Pons (tissue), 1 donor: ENCODE measurements at places on chromosomes 11 and 22.

GRCh38 chr11:79087238-79087960 is 353.4 kb downstream of the TENM4 start:
- DNase-seq, result no peak

DNA sequence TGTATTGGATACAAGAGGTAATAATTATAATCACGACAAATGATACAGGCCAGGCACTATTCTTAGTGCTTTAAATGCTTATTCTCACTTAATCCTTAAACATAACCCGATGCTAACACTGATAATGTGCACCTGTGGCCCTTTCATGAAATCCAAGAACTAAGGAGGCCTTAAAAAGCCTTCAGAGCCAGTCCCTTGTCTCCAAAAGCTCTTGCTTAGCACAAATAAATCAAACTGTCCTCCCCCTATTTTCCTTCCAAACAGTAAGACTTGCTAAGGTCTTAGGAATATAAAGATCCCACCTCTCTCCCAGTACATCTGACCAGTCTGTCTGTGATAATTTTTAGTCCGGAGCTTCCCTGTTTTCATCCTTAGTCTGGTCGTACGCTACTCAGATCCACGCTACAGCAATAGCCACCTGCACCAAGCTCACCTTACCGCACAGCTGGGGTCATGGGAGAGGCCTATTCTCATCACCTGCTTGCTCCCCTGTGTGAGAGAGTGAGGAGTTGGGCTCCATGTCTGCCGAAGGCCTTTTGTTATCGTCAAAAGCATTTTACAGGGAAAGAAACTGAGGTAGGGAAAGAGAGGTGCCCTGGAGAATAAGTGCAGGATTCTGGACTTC is 16.9 kb downstream of the FXYD6 start:
- no peak for DNase-seq

GRCh38 chr11:24521601-24522000 is 24.7 kb downstream of the LUZP2 start:
- no peak for DNase-seq

- DNase-seq, result no peak
Measured at GRCh38 chr11:69834251-69834650, 15.0 kb upstream of the FGF3 start.

DNA sequence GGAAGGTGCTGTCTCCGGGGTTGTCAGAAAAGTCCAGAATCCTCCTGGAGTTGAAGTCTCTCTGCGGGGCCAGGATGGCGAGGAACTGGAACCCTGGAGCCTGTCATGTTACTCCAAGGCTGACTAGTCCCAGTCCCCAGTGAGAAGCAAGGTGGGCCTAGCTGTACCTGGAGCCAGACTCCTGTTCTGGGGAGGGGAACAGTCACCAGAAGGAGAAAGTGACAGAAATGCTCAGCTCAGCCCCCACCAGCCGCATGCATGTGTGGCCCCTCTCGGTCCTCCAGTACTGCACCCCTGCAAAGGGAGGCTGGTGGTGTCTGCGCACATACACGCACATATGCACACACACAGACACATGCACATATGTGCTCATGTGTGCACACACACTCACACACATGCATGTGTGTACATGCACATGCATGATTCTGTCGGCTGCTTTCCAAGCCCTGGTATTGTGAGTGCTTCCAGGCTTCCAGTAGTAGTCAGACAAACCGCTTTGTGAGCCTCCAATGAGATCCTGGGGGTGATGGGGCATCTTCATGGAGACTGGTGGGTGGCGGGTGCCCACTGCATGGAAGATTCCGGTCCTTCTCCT is 54.3 kb downstream of the RTL6 start:
- no peak for DNase-seq

DNA sequence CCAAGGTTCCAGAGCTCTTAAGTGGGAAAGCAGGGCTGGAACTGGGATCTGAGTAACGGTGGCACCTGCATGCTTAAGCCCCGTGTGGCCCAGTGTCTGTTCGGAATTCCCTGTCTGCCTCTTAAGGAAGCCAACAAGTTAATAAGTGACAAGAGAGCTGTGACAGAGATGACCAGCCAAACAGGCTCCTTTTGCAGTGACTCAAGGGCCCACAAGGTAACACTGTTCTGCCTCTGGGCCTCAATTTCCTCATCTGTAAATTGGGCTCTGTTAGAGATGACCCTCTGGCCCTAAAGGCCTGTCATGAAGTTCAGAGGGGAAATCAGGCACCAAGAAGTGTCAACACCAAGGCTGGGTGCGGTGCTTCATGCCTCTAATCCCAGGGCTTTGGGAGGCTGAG is 18.6 kb downstream of the USH1C start:
- no peak for DNase-seq

DNA sequence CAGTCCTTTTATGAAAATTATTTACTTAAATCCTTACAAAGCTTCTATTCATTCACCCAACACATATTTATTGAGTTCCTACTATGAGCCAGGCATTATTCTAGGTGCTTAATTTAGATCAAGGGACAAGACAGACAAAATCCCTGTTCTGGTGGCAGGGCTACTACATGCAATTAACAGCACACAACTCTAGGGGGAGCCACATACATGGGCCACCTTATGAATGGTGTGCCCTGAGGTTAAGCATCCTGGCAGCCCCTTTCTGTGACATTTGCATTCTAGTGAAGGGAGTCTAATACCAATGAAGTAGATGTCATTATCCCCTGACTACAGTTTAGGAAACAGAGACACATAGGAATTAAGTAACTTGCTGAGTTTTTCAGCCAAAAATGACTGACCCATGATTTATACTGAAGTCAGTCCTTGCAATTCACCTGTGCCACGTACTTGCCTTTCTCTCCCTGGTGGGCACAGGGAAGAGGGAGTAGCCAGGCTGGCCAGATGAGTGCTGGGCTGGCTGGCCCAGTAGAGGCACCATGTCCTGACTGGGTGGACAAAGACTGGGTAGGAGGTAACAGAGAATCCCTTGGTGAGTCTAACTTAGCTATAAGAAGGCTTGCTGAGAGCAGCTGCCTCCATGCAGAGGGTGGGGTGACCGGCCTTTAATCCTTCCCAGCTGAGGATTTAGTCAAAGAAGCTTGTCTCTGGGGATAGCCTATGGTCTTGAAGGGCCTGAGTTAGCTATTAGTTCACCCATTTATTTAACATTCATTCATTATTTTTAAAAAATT is 52.0 kb upstream of the ELF5 start:
- no peak for DNase-seq
